Temporal lobe (tissue), 4 donors: ENCODE measurements at places on chromosomes 5 and 9. TPM values are rescaled to one million over a fixed set of nuclear protein-coding genes. Genes with fewer than 3 reads are reported as not detected.

The FUT7 gene
- total RNA-seq = not detected

The PCSK5 gene
- total RNA-seq = 11.6 TPM

The CARD6 gene
- 0.74 TPM for total RNA-seq

The PPP1R2B gene
- total RNA-seq = not detected

The CTSV gene
- 0.74 TPM for total RNA-seq

The PDZD2 gene
- 39.1 TPM for total RNA-seq

The SELENOP gene
- 35.4 TPM for total RNA-seq

The SPINK7 gene
- total RNA-seq = not detected

The SLC1A1 gene
- total RNA-seq = 48.9 TPM

The CMYA5 gene
- total RNA-seq = 0.74 TPM

The FAM221B gene
- not detected for total RNA-seq

The PCDHB2 gene
- total RNA-seq = 9.3 TPM

The PCDHA10 gene
- 9.6 TPM for total RNA-seq
